ENCODE measurements at places on chromosomes 1 and 21.
A peak's percentile ranks its signal among the peaks of the same experiment; 100 is the strongest.

DNA sequence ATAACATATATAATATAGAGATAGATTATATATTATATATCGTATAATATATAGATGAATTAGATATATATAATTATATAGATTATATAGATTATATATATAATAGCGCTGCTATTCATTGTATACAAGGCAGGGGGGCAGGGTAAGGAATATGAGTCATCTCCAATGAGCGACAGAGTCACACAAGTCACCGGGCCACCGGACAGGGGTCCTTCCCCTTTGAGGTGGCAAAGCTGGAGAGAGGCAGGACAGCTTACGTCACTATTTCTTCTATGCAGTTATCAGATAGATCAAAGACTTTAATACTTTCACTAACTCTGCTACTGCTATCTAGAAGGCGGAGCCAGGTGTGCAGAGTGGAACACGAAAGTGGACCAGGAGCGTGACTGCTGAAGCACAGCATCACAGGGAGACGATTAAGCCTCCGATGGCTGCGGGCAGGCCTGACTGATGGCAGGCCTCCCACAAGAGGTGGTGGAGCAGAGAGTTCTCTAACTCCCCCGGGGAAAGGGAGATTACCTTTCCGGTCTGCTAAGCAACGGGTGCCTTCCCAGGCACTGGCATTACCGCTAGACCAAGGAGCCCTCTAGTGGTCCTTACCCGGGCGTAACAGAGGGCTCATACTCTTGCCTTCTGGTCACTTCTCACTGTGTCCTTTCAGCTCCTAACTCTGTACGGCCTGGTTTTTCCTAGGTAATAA lies 2154.7 kb downstream of the MRPL39 start:
- DNase-seq, result peak; percentile 32

- DNase-seq, result peak; percentile 100
Observed at GRCh38 chr1:96559707-96560596, 161.6 kb upstream of the PTBP2 start.

- no peak for DNase-seq
Observed at GRCh38 chr1:25529518-25530185, 13.8 kb upstream of the LDLRAP1 start.

GRCh38 chr1:77484926-77485325 lies 197.5 kb downstream of the ZZZ3 start:
- DNase-seq, result no peak

GRCh38 chr1:191729742-191730141 lies 428.5 kb upstream of the RGS18 start:
- DNase-seq, result no peak

DNA sequence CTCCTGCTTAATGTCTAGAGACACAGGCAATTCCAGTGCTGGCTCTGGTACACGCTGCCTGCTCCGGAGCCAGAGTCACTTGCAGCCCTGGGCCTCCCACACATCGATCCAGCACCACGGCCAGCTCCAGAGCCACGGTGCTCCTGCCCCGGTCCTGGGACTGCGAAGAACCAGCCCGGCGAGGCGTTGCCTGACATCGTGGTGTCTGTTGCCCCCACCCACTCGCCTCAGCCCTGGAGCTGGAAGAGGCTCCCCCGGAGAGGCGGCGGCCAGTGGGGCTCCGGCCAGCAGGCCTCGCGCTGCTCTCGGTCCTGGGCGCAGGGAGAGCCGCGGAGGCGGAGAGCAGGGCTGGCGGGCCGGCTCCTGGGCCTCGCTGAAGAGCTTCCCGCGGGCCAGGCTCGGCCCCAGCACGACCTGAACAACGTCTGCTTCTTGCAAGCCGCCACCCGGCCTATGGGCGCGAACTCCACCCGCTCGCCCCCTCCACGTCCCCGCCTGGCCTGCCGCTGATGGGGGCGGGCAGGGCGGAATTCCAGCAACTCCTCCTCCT lies 364.8 kb downstream of the CEP170 start:
- peak; percentile 1 for DNase-seq

DNA sequence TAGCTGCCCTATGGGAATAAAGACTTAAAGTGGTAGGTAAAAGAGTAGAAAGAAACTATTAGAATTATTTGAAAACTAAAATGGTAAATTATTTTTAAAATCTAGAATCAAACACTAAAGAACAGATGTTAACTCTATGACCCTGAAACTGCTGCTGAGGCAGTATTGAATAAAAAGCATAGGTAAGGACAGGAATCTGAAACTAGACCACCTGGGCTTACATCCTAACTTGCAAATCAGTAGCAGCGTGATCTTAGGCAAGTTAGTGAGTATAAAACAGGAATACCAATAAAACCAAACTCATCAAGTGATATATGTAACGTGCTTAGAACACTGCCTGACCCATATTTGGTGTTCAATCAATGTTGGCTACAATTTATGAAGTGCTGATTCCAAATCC lies 257.9 kb downstream of the VAV3 start:
- DNase-seq, result no peak

DNA sequence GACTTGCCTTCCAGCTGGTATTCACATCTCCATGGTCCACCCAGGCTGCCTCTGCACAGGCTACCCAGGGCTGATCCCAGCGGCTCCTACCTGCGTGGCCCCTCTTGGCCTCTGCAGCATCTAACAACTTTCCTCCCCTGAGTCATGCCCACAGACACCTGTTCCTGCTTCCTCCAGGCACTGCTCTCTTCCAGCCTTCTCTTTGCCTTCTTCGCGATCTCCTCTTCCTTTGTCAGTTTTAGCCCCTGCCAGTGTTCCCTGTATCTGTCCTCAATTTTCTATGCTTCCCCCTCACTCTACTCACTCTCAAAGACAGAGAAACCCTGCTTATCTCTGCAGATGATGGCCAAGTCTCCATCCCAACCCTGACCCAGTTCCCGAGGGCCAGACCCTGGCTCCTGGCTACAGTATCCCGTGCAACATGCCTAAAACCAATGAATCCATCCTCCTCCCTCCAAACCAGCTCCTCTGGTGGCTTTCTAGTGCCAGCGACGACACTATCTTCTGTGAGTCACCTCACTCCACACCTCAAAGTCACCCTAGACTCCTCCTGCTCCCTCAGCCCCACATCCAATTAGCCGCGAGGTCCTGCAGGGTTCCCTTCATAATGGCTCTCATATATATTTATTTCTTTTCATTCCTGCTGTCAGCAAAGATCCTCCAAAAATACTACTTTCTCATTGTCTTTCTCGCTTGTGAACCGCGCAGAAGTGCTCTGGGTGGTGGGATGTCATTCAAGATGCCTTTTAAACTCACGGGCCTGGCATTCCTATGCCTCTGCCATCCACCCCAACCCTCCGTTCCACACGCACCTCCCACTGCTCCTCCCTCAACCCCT lies 259.2 kb downstream of the TOMM20 start:
- no peak for DNase-seq

- DNase-seq, result no peak
Observed at GRCh38 chr1:24216276-24217074, 29.4 kb upstream of the IFNLR1 start.

DNA sequence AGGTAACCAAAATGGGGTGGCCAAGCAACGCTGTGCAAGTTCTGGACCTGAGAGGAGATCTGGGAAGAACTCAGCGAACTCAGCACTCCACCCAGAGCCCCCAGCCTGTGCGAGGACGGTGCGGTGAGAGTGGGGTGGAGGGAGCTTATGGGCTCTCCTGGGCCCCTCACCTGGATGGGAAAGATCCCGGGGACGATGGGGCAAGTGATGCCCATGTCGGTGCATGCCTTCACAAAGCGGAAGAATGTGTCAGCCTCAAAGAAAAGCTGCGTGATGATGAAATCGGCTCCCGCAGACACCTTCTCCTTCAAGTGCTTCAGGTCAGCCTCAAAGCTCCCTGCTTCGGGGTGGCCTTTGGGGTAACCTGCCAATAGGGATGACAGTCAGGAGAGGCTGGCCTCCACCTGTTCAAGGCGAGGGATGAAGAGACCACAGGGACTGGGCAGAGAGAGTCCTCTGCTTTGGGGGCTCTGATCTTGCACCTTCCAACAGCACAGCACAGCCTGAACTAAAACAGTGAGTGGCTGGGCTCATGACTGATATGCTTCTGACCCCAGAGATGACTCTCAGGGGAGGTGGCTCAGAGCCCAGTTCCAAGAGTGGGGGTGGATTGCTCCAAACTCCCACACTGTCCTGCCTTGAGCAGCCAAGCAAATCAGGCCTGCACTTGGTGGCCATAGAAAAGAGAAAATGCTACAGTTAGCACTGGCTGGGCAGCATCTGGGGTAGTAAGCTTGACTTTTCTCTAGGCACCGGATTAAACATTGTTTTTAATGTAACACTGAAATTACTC lies 9.5 kb downstream of the MTHFR start:
- peak; percentile 82 for DNase-seq

- no peak for DNase-seq
Observed at GRCh38 chr1:235998812-235999211, 66.1 kb downstream of the NID1 start.

DNA sequence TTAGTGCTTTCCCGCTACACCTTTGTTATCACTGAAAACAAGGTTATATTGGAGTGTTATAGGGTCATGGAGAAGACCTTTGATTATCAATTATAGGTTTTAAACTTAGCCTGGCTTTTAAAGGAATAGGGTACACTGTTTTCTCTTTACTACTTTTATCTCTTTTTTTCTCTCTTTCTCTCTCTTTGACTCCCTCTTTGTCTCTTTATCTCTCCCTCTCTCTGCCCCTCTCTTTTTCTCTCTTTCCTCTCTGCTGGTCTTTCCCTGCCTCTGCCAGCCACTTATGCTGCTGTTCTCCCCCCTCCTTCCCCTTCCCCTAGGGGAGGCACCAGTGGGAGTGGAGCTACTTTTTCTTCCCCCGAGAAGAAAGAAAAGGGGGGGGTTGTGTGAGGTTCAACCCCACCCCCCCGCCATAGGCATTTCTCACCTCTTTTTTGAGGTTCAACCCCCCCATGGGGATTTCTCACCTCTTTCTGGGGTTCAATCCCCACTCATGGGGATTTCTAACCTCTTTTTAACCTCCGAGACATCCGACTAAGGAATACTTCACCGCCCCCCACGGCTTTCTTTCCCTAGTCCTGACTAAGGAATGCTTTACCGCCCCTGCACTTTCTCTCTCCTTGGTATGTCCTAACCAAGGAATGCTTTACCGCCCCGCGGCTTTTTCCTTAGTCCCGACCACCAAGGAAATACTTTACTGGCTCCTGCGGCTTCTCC lies 17.2 kb upstream of the ZBTB8B start:
- DNase-seq, result peak; percentile 53

DNA sequence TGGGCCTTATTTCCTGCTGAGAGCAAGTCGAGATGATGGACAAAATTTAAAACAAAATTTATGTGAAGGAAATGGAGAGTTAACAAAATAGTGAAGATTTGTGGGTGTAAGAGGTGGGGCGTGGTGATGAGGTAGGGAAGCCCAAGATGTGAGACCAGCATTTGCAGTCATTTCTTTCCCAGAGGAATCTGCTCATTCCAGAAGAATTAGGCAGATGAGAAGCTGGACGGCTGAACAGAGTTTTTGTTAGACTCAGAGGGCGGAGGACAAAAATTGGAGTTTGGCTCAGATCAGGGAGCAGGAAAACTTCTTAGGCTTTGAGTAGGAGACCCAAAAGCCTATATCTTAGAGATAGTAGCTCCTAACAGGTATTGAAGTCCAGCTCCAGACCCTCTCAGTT lies 65.3 kb downstream of the CAMTA1 start:
- no peak for DNase-seq

DNA sequence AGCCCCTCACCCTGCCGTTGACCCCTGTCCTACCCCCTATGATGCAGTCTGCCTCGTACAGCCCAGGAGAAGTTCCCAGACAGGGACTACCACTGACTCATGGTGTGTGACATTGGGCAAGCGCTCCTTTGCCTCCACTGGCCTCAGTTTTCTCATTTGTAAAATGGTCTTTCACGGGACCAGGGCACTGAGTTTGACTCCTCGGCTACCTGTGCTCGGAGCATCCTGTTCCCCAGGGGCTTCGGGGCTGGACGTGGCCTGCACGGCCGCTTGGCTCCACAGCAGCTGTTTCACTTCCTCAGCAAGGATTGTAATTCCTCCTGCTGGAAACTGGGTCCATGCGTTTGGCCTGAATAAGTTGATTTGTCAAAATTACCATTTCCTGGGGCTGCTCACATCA lies 277.3 kb downstream of the MATN1 start:
- no peak for DNase-seq

DNA sequence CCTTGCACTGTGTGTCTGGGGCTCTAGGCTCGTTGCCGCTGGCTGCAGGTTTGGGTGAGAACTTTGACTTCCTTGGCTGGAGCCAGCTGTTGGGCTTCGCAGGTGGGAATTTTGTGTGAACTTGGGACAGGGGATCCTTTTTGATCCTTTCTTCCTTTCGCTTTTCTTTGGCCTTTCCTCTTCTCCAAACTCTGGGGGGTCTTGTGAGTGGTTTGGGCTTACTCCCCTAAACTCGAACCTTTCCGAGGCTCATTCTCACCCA lies 643 bp downstream of the COQ8A start:
- no peak for DNase-seq

DNA sequence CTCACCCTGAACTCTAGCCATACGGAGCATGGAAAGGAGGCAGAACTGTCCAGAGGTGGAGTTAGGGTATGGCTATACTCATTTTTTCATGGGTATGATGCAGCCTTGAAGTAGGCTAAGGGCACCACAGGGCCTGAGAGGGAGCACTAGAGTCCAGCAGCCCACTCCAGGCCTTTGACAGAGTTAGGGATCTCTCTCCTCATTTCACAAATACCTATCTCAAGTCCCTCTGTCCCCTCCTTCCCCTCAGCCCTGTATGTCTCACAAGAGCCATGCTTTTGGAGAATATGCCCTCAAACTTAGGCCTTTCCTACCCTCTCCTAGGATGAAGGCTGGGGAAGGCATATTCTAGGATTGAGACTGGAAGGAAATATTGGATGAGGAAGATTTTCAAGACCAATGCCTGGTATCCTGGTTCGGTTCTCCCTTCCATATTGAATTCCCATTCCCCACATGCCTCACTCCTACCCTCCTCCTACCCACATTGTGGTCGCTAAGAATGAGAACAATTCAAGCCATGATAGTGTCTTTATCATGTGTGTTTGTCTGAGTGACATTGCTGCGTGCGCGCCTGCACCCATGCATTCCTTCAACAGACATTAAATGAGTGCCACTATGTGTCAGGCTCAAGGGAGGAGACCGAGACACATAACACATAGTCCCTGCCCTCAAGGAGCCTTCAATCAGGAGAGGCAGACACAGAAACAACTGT lies 2.6 kb upstream of the NECTIN4 start:
- no peak for DNase-seq

GRCh38 chr21:15534450-15534886 lies 195.3 kb upstream of the USP25 start:
- no peak for DNase-seq

- DNase-seq, result no peak
Observed at GRCh38 chr1:29453502-29454240, 217.3 kb downstream of the PTPRU start.

- DNase-seq, result peak; percentile 56
Observed at GRCh38 chr1:218347336-218347722, 2.2 kb downstream of the TGFB2 start.

Data from kidney glomerular epithelial cell (primary cell).